ENCODE measurements at places on chromosomes 4 and X. TPM values are rescaled to one million over a fixed set of nuclear protein-coding genes. Genes with fewer than 3 reads are reported as not detected.

SMAD1 gene
- total RNA-seq: 44.4 TPM

DNA sequence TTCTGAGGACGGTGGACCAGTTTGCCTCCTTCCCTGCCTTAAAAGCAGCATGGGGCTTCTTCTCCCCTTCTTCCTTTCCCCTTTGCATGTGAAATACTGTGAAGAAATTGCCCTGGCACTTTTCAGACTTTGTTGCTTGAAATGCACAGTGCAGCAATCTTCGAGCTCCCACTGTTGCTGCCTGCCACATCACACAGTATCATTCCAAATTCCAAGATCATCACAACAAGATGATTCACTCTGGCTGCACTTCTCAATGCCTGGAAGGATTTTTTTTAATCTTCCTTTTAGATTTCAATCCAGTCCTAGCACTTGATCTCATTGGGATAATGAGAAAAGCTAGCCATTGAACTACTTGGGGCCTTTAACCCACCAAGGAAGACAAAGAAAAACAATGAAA is 255.3 kb downstream of the RAPGEF2 start:
- DNase-seq: no peak

DNA sequence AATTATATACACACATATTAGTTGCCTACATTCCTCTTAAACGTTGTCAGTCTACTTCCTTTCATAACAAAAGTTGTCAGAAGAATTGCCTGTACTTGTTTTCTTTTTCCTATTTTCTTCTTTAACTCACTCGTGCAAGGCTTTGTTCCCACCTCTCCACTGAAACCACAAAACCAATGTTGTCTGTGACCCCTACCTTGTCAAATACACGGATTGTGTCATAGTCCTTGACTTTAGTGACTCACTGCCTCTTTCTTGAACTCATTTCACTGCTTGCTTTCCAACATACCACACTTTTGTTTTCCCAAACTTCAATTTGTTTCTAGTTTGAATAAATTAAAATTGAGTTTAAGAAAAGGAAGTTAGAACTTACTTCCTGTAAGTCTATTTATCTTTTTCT is 283.9 kb upstream of the AGA start:
- no peak for DNase-seq

DNA sequence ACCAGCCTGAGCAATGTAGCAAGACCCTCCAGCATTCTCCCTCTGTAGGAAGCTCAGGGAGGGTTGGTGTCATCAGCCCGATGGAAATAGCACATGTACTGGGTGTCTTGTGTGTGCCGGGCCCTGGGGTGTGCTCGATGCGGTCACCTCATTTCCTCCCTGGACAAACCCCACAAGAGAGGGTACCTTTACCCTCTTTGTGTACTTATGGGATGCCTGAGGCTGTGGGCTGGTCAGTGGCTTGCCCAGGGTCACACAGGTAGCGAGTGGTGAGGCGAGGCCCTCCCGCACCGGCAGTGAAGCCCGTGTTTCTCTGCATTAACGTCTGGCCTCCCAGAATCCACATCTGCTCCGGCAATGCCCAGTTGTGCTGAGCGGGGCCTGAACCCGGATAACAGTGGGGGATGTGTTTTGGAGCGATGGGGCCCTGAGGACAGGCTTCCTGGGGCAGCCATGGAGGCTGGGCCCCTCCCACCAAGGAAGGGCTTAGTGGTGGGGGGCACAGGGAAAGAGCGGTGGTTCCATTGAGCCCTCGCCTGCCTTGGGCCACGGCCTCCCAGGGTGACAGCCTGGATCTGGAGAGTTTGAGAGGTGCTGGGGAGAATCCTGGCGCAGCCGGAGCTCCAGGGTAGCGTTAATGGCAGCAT is 8.1 kb downstream of the PSAPL1 start:
- no peak for DNase-seq

DNA sequence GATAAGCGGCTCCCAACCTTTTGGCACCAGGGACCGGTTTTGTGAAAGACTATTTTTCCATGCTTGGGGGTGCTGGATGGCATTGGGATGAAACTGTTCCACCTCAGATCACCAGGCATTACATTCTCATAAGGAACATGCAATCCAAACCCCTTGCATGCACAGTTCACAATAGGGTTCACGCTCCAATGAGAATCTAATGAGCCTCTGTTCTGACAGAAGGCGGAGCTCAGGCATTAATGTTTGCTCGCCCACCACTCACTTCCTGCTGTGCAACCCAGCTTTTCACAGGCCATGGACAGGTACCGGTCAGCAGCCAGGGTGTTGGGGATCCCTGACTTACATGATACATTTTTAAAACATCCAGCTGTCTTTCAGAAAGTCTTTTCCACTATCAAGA is 187.3 kb downstream of the SLC39A8 start:
- DNase-seq: no peak

NLGN3 gene
- 0.67 TPM for total RNA-seq

ZFX gene
- 41.8 TPM for total RNA-seq

ZNF718 gene
- total RNA-seq: 5.1 TPM

SLC9B1 gene
- total RNA-seq: 0.39 TPM

GRCh38 chr4:4912155-4912554 is 52.7 kb downstream of the MSX1 start:
- DNase-seq: no peak

- no peak for DNase-seq
These were observed 251.9 kb upstream of the ETNPPL start for GRCh38 chr4:109014593-109015412.

GPR143 gene
- total RNA-seq: 1.9 TPM

DNA sequence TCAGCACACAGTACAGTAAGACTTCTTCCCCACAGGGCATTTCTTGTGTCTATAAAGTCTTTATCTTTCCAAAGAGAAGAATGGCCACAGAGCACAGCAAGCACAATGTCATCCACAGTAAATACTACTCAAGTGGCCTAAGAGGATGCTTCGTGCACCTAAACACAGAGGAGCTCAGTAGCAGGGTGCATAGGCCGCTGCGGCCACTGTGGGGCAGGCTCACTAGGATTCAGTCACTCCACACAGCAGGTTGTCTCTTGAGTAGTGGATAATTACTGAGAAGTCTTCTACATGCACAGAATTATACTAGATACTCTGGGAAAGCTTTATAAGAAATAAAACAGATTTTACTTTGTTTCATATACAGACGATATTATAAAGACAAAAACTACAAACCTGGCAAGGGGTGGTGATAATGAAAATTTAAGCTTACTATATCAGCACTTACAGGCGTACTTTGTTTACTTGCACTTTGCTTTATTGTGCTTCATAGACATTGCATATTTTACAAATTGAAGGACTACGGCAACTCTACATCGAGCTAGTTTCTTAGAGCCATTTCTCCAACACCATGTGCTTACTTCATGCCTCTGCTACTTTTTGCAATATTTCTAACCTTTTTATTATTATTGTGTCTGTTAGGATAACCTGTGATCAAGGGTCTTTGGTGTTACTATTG is 78.5 kb downstream of the PRDM5 start:
- DNase-seq: peak; percentile 70

RUFY3 gene
- total RNA-seq: 37.8 TPM

DNA sequence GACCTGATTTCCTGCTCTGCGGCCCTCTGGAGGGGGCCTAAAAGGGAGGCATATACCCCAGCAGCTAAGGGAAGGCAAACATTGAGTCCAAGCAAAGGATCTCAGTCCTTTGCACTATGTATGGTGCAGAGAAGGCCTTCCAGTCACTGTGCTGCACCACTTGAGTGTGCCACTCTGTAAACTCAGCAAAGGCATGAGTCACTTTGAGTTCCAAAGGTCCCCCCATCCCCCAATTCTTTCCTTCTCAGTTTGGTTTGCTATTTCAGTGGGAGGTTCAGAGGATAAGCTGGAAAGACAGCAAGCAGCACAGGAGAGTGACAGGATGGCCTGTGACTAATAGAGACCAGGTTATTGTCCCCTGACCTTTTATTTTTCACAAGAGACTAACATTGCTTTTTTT is 131.3 kb downstream of the FHDC1 start:
- DNase-seq: peak; percentile 46

GRCh38 chr4:4762909-4763821 is 96.3 kb upstream of the MSX1 start:
- no peak for DNase-seq

- DNase-seq: peak; percentile 26
These were observed 511 bp downstream of the GABRB1 start for GRCh38 chr4:47031751-47032404.

PAGE4 gene
- not detected for total RNA-seq

BGN gene
- 9.9 TPM for total RNA-seq

DNA sequence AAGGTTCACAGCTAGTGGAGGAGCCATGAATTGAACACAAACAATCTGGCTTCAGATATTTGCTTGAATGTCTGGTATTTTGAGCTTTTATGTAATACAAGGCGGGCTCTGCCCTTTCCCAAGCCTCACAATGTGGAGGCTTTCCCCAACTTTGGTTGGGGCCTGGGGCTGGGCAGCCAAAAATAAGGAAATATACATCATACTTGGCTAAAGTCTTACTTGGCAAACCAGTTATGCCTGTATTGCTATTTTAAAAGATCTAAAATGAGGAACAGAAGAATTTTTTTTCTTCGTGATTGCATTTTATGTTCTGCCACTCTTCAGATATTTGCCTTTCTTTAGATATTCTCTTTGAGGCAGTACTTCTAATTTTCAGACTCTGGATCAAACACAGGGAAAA is 26.1 kb downstream of the ARFIP1 start:
- no peak for DNase-seq

TLR3 gene
- total RNA-seq: 29.0 TPM

DNA sequence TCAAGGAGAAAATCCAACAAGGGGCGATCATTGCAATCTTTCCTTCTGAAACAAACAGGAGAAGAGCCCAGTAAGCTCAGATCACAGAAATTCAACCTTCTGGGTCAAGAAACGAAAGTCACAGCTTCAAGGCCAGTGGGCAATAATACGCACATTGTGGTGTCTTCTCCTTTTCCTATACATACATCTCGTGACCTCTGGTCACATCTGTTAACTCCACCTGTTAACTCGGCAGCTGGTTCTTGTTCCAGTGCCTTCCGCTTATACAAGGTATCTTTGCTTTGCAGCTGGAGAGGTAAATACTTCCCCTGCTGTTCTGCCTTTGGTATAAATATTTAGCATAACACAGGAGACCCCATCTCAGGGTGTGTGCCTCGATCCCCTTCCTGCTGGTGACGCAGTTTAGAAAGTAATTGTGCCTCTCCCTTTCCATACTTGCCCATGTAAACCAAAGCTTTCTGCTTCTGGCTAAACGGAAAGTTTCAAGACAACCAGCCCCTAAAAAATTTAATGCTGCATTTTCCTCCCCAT is 45.0 kb downstream of the CCDC149 start:
- no peak for DNase-seq

- DNase-seq: no peak
These were observed 7.7 kb upstream of the PJA1 start for GRCh38 chrX:69172937-69173336.

DNA sequence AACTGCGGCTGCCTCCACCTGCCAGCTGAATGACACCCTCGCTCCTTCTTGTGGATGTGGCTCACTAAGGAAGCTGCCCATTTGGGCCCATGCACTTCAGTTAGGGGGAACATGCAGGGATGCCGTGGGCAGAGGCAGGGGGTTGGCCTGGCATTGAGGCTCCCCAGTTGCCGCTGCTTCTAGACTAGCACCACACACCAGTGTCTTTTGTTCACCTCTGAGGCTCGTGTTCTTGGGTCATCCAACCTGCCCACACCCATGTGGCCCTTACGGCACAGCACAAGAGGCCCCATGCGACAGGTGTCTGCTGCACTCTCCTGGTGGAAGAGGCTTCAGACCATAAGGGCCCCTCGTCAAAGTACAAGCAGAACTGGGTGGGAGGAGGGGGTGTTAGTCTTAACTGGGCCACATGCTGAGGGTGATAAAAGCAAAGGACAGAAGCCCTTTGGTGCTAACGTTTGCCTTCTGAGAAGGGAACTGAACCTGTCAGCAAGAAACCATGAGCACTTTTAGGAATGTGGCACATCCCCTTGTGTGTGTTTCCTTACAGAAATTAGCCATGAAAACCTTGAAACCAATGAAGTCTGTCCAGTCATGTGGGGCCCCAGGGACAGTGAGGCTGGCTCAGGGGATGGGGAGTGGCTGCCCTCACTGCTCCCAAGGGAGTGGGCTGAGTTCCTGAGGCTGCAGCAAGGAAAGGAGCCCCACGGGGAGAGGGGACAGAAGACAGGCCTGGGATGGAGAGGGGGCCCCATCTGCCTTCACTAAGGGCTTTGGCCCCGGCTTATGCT is 39.2 kb downstream of the MAP7D3 start:
- no peak for DNase-seq

- no peak for DNase-seq
These were observed 775 bp upstream of the YIPF6 start for GRCh38 chrX:68498044-68498507.

DNA sequence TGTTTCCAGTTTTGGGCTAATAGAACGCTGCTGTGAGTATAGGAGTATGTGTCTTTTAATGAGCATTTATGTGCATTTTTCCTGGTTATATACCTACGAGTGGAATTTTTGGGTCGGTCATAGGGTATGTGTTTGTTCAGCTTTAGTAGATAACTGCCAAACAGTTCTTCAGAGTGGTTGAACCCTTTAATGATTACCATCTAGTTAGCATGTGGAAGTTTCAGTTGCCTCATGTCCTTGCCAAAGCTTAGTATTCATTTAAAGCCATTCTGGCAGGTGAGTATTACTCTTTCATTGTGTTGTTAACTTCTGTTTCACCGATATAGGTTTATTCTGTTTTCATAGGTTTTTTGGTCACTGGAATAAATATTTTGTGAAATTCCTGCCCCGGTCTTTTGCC is 229.1 kb downstream of the ARHGAP10 start:
- DNase-seq: no peak

GRCh38 chr4:138741766-138742377 is 273.7 kb upstream of the NOCT start:
- no peak for DNase-seq

DNA sequence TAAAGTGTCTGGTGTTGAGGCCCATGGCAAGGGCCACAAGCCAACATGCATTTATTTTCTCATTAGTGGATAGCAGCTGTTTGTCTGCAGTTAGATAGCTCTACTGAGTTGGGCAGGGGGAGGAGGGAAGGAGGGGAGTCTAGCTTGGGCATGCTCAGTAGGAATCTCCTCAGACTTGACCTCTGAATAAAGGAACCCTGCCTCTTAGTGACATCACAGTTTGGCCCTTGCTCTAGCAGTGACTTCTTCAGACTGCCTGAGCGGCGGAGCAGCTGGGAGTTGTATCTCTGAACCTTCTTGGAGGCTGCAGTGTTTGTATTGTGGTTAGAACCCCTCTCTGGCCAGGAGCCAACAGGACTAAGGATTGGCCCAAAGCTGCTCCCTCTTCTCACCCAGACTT is 57.4 kb downstream of the BCORL1 start:
- DNase-seq: no peak
